ENCODE measurements at places on chromosomes 11 and 22. TPM values are rescaled to one million over a fixed set of nuclear protein-coding genes. Genes with fewer than 3 reads are reported as not detected.

Gene LMNTD2
- 0.32 TPM for polyA plus RNA-seq

Gene CABP4
- polyA plus RNA-seq = 0.57 TPM

Gene APOBEC3C
- polyA plus RNA-seq = 12.3 TPM

Gene GRM5
- polyA plus RNA-seq = 0.01 TPM

Gene TTC38
- 34.8 TPM for polyA plus RNA-seq

Gene TRPM5
- not detected for polyA plus RNA-seq

Gene MS4A6E
- not detected for polyA plus RNA-seq

Gene OR51B5
- polyA plus RNA-seq = 0.11 TPM

Gene APOA5
- polyA plus RNA-seq = not detected

Gene KRTAP5-9
- not detected for polyA plus RNA-seq

Gene LMO2
- polyA plus RNA-seq = 7.9 TPM

- no peak for DNase-seq
These were observed 276.1 kb downstream of the SBF2 start for GRCh38 chr11:10017911-10018310.

GRCh38 chr11:74570266-74571061 lies 21.9 kb upstream of the POLD3 start:
- DNase-seq = peak; percentile 36

DNA sequence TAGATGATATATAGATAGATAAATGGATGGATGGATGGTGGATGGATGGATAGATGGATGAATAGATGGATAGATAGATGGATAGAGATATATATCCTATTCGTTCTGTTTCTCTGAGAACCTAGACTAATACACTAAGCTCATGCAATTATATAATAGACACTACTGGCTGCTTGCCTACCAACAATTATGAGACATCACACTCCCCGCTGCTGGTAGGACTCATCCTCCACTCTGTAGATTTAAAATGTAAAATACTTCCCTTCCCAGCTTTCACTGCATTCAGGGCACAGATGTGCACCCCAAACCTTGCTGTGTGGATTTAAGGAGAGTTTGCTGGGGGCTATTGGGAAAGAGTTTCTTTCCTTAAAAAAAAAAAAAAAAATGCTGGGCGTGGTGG lies 28.3 kb upstream of the RCN1 start:
- no peak for DNase-seq

DNA sequence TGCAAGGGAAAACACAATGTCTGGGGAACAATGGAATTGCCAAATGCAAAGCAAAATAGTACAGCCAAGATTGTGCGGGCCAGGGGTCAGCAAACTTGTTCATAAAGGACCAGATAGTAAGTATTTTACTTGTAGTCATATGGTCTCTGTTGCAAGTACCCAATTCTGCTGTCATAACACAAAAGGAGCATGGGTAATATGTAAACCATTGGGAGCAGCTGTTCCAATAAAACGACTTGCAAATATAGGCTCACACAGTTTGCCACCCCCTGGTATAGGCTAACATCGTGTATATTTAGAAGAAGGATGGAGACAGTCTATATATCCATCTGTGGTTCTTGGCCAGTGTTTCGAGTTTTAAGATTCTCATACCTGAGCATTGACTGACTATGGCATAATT lies 15.6 kb downstream of the SDHAF2 start:
- DNase-seq = no peak

- no peak for DNase-seq
These were observed 13.6 kb downstream of the SCARF2 start for GRCh38 chr22:20423906-20424551.

- DNase-seq = no peak
These were observed 60.1 kb upstream of the ZC3H12C start for GRCh38 chr11:110032957-110033570.

GRCh38 chr22:43293655-43294392 lies 49.3 kb downstream of the SCUBE1 start:
- DNase-seq = no peak

DNA sequence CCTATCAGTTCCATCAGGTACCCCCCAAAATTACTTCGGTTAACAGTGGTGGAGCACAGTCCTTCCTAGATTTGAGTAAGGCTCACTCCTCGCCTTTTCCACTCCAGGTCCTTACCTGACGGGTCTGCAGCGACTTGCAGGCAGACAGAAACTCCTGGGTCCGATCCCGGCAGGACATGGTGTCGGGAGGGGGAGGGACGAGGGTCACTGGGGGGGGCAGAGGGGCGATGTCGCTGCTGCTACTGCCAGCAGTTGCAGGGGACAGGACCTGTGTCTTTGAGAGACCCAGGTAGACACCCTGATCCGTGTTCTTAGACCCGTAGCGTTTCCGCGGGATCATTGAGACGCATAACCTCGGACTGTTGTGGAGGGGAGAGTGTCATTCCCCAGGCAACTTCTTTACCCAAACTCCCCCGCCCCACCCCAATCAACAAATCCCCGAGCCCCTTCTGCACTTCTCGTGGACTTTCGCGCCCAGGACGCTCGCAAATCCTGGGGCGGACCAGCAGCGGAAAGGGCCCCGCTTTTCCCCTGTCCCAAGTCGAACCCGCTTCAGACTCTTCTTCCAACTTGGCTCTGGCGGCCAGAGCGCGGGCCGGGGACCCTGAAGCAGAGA lies 839 bp downstream of the STX5 start:
- peak; percentile 35 for DNase-seq

DNA sequence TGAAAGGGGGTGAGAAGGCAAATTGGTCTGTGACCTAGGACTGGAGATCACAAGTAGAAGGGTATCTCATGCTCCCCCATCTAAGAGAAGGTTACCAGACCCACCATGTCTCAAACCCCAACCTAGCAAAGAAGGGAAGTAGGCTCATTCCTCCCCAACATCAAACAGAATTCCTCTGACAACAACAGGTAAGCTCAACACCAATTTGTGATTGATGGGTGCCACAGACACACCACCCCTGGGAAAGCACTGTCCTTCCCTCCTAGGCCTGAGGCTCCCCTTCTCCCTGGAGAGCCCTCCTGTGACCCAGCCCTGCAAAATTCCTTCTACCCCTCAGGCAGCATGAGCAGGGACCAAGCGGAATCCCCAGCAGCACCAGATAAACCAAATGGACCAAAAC lies 154.3 kb downstream of the BUD13 start:
- DNase-seq = no peak

- no peak for DNase-seq
These were observed 98.4 kb downstream of the CCDC83 start for GRCh38 chr11:85953491-85954143.

DNA sequence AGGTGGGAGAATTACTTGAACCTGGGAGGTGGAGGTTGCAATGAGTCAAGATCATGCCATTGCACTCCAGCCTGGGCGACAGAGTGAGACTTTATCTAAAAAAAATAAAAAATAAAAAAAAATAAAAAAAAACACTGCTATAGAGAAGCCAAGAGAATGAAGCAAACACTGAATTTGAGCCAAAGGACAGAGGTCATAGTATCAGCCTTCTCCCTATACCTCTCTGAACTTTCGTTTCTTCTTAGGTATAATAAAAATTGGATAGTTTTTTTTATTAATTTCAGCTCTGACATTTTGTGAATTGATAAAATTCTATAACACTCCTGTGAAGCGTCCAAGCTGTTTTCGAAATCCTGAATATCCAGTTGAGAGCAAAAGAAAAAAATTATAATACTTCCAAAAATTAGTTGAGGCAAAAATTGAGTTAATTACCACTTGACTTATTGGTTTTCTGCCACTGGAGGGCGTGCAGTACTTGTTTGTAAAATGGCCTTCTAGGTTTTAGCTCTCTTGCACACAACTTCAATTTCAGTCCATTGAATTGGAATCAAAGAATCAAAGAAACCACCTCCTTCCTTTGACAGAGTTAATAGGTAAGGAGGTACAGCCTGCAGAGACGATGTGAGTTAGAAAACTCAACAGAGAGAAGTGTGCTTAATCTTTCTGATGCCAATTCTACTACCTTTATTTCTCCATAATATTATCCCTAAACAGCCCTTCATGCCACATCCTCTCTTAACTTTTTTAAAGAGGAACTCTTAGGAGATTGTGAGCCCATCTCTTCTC lies 143.2 kb downstream of the BBOX1 start:
- DNase-seq = peak; percentile 37

DNA sequence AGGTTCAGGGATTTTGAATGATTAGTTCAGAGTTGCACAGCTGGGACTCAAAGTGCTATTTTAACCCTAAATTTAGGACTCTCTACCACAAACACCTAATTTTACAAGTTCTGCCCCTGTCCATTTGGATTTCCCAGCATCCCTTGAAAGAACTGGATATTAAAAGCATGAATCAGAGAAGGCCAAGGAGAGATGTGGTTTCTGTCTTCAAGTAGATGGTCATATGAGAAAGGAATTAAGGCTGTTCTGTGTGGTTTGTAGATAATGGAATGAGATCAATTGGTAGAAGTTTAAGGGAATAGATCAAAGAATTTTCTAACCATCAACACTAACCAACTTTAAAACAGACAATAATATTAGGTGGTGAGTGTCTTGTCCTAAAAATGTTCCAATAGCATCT lies 106.4 kb upstream of the TENM4 start:
- no peak for DNase-seq

DNA sequence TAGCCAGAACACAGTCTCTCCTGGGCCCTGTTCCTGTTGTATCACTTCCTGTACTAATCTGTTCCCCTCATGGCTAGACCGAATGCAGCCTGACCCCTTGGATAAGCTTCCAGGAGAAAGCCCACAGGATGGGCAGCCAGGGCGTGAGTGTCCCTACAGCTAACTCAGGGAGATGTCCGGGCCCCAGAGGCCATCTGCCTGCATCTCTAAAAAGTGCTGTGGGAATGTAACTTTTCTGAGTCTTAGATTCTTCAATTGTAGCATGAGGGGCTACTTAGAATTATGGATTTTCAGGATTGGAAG lies 7.7 kb upstream of the MALAT1 start:
- no peak for DNase-seq

DNA sequence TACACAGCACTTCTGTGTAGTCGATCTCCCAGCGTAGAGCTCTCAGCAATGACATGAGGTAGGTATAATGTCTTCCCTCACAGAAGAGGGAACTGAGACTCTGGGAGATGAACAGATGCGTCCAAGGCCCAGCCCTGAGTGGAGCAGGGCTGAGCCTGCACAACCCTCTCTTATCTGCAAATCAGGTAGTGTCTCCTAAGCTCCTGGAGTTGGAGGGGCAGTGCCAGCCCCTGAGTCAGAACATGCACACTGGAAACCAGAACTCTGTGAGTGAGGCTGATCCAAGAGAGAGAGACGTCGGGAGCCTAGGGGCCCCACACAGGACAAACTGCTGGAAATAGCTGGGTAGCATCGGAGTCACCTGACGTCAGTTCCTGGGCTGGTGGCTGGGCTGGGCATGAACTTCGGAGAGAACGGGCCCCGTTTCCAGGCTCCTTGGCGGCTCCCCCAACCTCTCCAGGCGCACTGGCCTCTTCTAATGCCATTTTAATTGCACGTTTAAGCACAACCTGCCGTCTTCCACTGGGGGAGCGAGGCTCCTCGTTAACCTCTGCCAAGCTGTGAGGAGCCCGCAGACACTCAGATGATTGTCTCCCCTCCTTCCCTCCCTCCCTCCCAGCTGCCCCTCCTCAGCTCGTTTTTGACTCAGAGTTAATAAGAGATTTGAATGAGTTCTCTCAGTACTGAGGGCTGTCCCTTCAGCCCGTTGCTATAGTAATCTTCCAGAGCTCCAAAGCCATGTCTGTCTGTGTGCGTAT lies 191.2 kb upstream of the TBCEL start:
- DNase-seq = no peak

DNA sequence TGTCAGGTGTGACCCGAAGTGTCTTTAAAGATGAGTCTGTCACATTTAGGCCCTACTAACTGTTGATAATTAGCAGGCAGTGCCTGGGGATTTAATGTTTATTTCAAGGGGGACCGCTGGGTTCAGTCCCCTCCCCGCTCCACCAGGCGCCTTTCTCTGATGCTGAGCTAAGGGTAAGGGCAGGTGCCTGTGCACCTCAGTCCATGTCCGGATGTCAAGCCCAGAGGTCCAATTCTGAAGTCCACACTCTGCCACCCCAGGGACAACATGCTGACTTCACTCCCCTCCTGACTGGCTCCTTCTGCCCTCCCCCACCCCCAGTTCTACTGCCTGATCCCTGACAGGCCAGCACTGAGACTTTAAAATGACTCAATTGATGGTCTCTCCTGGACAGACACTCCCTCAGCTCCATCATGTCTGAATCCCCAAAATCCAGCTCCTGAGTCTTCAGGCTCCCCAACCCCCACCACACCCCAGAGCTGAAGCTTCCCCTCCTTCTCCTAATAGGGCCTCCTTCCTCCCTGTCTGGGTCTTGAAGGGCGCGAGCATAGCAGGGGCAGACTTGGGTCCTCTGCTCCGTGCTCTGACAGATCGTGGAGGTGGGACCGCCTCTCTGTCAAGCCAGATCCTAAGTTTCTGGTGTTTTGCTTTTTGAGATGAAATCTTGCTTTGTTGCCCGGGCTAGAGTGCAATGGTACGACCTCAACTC lies 49.8 kb upstream of the ANO1 start:
- DNase-seq = no peak

DNA sequence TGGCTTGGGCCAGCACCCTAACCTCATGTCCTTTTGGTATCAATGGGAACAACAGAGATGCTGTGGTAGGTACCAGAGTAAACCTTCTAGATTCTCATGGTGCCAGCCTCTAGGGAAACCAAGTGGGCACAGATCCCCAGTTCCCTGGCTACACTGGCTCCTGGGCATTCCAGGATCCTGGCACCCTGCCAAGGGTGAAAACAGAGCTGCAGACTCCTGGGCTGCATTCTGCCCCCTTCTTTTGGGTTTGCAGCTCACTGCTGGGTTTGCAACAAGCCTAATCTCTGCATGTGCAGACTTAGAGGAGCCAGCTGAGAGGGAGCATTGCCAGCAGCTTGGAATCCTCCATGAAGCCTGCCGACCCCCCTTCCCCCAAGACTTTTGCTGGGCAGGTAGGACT lies 30.6 kb downstream of the PRDM11 start:
- no peak for DNase-seq

GRCh38 chr11:44979543-44980399 lies 29.1 kb upstream of the TP53I11 start:
- DNase-seq = peak; percentile 67

DNA sequence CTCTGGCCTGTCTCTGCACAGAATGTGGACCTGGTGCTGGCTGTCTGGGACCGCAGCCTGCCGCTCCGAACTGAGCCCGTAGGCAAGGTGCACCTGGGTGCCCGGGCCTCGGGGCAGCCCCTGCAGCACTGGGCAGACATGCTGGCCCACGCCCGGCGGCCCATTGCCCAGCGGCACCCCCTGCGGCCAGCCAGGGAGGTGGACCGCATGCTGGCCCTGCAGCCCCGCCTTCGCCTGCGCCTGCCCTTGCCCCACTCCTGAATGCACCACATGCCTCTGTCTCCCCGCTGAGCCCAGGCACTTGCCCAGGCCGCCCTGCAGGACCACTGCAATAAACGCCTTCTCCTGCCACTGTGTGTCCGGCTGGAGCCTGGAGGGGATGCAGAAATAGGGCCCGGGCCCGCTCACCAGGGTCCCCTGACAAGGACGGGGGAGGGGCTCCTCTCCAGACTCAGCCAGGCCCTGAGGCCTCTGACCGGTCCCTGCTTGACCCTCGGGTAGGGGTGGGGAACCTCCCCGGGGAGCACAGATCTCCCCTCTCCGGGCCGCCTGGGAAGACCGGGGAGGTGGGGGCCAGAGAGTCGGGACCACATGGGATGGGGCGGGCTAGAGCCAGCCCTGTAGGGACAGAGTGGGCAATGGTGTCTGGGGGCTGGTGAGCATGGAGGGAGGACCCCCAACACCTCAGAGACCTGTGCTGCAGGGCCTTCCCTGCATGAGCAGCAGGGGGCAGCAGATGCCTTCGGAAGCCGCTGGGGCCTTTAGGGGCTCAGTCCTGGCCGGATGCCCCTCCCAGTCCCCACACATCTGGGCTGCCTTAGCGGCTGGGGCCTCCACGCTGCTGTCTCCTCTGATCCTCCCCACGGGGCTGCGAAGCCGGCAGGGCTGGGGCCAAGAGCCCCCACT lies 1.4 kb upstream of the TNNI2 start:
- DNase-seq = peak; percentile 64
